Mesenteric fat pad (tissue), 1 donor: ENCODE measurements at places on chromosomes 3 and 15. TPM values are rescaled to one million over a fixed set of nuclear protein-coding genes. Genes with fewer than 3 reads are reported as not detected.

GRCh38 chr15:42085236-42085605 is 9.1 kb downstream of the PLA2G4D start:
- DNase-seq: no peak

DNA sequence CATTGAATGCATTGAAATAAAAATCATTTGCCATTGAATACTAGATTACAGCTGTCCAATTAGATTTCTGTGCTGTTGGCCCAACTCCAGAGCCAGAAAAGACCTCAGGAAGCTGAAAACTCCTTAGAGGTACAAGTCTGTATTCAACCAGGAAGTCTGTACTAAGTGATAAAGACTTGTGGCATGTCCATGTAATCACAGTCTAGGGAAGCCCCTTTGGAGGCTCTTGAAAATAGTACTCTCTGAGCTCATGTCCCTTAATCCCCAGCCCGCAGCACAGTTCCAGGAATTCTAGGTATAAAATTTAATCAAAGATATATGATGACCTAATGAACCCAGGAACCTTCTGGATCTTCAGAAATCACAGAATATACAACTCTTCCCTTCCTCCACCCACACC is 279.4 kb downstream of the RSL24D1 start:
- DNase-seq: no peak

- no peak for DNase-seq
Observed at GRCh38 chr3:48927928-48928327, 9.3 kb downstream of the ARIH2 start.

DNA sequence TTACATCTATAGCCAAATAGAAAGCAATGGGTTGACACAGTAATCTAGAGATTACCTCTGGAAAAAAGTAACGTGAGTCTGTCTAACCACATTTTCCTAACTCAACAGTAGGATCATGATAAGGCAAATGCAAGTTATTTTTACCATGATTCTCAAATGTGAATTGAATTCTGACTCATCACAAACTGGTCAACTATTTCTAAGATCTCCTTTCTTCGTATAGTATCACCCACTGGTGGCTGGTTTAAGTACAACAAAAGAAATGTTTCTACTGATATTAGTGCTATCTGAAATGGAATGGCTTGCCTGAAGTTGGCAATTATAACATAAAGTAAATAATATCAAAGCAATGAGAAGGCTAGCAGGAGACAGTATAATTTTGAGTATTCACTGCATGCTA is 102.2 kb downstream of the ABI3BP start:
- no peak for DNase-seq

GRCh38 chr3:184030536-184030935 is 1.0 kb upstream of the HTR3D start:
- no peak for DNase-seq

Gene MEX3B
- 1.0 TPM for total RNA-seq

Gene MCTP2
- 11.0 TPM for total RNA-seq
